ENCODE measurements at places on chromosomes 1 and 21.

DNA sequence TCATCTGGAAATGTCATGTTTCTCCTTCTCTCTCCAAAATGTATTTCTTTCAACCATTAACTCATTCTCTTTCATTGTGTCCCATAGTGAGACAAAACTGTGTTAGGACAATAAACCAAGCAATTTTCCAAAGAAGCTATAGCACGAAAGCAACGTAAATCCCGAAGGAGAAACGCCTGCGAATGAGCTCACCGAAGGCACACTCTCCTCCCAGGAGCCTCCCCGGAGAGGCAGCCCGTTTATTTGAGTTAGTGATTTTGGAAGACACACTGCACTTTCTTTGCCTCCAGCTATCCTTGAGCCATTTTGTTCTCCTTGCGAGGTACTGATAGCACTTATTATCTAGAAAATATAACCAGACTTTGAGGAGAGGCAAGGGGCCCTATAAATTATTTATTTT is 41.2 kb downstream of the RSPH1 start:
- no peak for DNase-seq

DNA sequence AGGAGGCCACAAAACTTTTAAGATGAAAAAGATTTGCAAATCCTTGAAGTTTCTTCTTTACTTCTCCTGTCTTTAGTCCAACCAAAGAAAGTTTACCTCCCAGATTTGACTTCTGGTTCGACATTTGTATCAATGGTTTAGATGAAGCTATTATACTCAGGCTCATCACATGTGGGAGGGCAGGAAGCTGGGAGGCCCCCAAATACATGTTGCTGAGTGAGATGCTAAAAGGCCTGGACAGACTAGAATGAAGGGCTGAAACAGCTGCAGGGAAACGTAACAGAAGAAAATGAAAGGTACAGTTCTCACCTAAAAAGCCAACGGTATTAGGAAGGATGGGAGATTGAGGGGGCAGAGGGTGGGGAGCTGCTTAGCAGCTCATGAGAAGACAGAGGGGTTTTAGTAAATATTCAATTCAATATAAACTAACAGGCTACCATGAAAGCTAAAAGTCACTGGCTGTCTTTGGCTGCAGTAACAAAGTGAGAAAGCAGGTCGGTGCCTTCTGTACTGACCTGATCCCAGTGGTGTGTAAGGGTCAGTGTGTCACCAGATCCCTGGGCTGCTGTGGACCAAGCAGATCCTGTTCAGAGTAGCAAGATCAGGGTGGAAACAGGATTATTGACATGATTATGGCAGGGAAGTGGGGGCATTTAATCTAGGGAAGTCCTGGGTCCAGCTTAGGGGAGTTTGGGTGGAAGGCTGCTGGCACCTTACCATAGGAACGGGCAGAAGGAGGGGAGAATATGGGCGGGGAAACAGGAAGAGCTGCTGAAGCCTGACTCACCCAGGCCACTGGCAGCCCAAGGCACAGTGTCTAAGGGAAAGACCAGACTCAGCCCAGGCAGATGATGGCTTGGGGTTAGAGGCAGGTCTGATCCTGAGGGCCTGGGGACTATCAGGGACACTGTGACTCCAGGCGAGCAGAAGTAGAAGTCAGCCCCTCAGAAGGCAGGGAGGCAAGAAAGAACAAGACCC is 60.4 kb downstream of the KCNN3 start:
- DNase-seq = no peak

GRCh38 chr1:118744420-118744819 is 243.7 kb downstream of the TBX15 start:
- DNase-seq = no peak

DNA sequence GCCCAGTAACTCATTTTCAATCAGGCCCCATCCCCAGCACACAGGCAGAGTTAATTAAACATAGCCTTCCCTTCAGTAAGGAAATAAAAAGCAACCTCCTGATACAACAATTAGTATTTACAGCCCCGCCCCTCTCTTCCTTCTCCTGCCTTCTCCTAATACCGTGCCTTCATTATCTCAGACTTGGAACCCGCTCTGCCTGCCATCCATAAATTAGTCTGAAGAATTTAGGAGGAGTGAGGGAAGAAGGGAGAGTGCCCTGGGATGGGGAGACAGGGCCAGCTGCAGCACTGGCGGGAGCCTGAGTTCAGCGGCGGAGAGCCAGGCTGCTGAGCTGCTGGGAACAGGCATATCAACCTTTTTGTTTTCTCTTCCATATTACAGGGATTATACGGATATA is 172.8 kb downstream of the ACTL8 start:
- DNase-seq = no peak

- peak; percentile 64 for DNase-seq
These were observed 369.1 kb upstream of the VAMP3 start for GRCh38 chr1:7401814-7402547.

- DNase-seq = no peak
These were observed 42.0 kb downstream of the DENND1B start for GRCh38 chr1:197733324-197733723.
